ENCODE measurements at places on chromosomes 3 and 15.
A peak's percentile ranks its signal among the peaks of the same experiment; 100 is the strongest.

DNA sequence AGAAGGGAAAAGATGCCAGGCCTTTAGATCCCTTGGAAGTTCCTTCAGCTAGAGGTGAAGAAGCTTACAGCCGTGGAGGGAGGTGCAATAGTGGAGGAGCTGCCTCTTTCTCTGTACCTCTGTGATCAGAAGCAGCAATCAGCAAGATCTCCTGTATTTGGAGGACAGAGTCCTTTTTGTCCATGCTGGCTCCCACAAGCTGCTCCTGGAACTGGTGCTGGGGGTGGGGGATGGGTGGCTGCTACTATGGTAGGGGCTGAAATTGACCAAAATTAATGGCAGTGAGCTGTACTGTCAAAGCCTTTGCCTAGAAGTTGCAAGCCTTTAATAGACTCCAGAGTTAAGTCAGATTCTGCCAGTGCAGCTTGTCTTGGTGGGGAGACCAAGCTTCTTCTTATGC is 18.2 kb downstream of the PTPN23 start:
- no peak for DNase-seq

GRCh38 chr3:175598740-175599139 is 739.6 kb downstream of the NAALADL2 start:
- DNase-seq, result no peak

GRCh38 chr15:25169318-25169717 is 214.5 kb downstream of the SNRPN start:
- DNase-seq, result no peak

GRCh38 chr15:38894243-38894948 is 329.8 kb upstream of the RASGRP1 start:
- DNase-seq, result peak; percentile 81

DNA sequence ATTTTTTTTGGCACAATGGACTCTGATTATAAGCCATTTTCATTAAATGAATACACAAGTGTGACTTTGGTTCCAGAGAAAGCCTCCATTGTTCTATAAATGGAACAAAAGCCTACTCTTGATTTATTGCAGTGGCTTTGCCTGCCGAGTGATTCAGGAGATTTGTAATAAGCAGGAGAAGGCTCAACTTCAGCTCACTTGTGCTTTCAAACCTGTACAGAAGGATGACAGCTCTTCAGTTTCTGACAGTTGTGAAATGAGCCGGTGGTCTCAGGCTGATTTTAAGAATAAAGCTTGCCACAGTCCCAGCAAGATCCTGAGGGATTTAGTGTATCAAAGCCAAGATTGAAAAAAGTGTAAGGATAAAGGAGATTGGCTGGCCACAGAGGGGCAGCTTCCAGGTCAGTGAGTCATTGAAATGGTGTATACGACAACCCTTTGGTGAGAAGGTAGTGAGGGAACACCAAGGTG is 438.8 kb upstream of the TGFBR2 start:
- no peak for DNase-seq

DNA sequence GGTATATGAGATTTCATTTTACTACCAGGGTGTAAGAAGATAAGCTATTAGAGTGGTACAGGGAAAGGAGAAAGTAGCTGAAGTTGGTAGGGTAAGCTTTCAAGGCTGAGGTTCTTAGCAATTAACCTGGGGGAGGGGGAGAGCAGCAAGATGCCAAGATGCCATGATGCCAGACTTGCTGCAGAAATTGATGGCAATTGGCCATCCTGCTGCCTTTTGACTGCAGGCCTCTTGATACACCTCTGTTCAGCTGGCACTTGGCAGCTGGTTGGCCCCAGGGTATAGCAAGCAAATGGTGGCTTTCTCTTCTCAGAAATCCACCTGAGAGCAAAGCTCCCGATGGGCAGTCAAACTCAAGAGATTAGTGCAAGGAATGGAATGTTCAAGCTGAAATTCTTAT is 21.4 kb upstream of the DPH6 start:
- no peak for DNase-seq

- no peak for DNase-seq
Measured at GRCh38 chr15:57228395-57228794, 147.9 kb upstream of the CGNL1 start.

DNA sequence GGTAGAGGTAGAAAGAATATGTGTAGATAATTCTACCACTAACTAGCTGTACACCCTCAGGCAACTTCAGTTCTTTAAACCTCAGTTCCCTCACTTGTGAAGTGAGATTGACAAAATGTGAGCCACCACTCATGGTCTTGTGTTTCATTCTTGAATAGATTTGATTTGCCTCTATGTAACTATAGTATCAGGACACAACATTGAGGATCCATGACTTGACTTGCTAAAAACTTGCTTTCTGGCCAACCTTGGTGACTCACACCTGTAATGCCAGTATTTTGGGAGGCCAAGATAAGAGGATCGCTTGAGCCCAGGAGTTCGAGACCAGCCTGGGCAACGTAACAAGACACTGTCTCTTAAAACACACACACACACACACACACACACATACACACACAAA is 115.8 kb upstream of the FLNB start:
- DNase-seq, result no peak

GRCh38 chr3:185405664-185406063 is 42.7 kb downstream of the MAP3K13 start:
- no peak for DNase-seq

DNA sequence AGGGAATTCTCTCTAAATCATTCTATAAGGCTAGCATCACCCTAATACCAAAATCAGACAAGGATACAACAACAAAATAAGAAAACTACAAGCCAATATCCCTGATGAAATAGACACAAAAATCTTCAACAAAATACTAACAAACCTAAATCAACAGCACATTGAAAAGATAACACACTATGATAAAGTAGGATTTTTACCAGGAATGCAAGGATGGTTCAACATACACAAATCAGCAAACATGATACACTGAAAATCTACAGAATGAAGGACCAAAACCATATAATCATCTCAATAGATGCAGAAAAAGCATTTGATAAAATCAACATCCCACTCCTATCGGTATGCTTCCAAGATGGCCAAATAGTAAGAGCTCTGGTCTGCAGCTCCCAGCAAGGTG is 39.5 kb downstream of the ALDH1A2 start:
- DNase-seq, result no peak

DNA sequence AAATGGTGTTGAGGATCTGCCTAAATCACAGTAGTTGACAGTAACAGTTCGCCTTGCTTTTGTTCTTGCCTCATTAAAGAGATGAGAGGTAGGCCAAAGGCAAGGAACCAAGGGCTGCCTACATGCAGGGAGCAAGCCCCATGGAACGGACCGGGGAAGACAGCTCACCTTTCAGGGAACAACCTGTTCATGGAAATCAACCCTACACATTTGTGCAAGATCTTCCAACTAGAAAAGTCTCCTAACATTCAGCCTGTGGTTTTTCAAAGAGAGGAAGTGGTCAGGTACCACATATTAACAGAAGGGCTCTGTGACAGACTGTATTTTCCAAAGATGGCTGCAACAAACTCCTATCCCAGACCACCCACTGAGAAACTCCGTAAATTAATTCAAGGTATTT is 1031.8 kb upstream of the NR2F2 start:
- no peak for DNase-seq

- DNase-seq, result no peak
Measured at GRCh38 chr15:69730281-69731080, 277.9 kb downstream of the RPLP1 start.

GRCh38 chr15:73857193-73857920 is 16.0 kb upstream of the TBC1D21 start:
- no peak for DNase-seq

- peak; percentile 41 for DNase-seq
Measured at GRCh38 chr3:194497799-194498575, 11.2 kb upstream of the ATP13A3 start.

GRCh38 chr3:150925751-150926201 is 20.5 kb upstream of the MINDY4B start:
- DNase-seq, result no peak

DNA sequence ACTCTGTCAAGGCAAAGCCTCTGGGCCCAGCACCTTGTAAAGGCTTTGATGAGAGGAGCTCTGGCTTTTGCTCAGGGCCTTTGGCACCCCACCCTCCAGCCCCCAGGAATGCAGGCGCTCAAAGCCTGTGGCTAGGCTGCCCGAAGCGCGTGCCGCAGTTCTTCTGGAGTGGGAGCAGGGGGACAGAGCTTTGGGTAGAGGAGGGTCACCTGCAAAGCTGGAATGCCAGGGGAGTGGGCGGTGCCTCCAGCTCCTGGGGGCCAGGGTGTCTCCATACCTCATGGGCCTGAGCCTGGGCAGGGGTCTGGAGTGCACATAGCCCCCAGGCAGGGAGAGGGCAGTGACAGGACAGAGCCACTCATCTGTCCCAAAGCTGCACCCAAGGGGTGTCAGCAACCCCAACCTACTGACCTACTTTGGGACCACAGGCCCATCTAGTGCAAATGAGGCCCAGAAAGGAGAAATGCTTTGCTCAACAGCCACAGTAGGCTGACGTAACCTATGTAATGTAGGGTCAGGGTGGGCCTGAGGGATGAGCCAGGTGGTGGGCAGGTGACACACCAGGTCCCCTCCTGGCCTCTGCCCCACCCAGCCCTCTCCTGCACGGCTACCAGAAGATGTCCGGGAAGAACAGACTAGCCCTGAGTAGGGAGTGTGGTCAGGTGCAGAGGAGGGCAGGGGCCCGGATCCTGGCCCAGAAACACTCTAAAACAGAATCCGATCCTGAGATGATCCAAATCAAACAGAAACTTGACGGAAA is 2.2 kb upstream of the CALML4 start:
- DNase-seq, result no peak

- no peak for DNase-seq
Measured at GRCh38 chr3:63580151-63580550, 72.3 kb upstream of the SNTN start.

DNA sequence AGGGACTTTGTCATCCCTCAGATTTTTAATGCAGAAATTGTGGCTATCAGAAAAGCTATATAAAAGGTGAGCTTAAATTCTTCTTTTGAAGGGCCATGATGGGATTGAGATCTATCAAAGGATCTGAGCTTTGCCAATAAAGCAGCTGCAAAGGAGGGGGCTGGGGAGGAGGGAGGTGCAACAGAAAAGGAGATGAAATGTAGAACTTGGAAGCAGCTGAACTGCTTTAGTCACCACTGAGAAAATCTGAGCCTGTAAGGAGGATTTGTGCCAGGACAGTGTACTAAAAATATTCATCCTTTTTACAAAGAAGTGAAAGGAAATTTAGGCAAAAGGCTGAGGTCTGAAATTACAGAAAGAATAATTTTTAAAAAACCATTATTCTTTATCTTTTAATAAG is 10.4 kb downstream of the TSPAN3 start:
- peak; percentile 61 for DNase-seq

GRCh38 chr3:111506435-111506834 is 35.6 kb upstream of the CD96 start:
- no peak for DNase-seq

- DNase-seq, result peak; percentile 99
Measured at GRCh38 chr15:40379853-40380252, 2.7 kb upstream of the KNSTRN start.

DNA sequence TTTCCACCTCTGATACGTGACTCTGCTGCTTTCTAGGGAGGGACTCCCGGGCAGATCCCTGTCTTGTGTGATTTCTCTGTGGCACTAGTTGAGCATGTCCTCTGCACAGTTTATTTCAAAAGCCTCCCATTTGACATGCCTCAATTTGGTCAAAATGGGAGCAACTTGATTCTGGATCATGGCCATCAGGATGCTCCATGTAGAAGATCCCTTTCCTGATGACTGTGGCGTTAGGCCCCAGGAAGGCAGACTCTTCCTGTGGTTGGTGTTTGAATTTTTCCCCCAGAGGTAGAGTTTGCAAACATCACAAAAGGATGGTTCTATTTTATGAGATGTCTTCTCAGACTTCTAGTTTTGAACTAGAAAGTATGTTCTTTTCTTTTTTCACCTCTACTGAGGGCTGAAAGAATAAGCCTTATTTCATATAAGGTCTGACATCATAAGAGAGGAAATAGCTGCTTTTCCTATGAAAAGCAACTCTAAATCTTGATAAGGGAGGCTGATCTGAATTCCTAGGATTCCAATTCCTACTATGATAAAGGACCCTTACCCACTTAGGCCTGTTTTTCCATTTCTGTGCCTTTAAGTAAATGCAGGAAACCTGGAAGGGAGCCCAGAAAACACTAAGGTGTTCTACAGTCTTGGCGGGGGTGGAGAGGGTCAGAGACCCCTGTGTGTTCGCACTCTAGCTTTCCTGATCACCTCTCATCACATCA is 243.8 kb upstream of the CHRM5 start:
- DNase-seq, result no peak

All from fibroblast of gingiva (primary cell).